Renal cortical epithelial cell (primary cell): ENCODE measurements at places on chromosomes 2 and 18.

DNA sequence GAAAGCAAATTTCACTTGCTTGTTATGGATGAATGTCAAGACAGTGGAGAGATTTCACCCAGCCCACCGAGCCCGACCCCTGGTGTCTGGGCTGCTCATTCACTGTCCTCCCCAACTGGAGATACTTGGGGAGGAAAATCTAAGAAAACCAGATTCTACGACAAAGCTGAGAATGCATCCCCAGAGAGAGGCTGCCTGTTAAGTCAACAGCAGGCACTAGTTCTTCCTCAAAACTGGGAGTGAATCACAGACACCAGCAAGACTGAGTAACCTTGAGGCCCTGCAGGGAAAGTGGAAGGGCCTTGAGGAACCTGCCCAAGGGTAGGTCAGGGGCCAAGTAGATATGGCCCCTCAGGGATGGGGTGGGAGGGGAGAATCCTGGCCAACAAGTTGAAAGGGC lies 34.2 kb upstream of the MLPH start:
- no peak for DNase-seq

GRCh38 chr2:125259451-125259850 lies 1234.4 kb downstream of the CNTNAP5 start:
- DNase-seq: no peak

GRCh38 chr2:179455172-179455524 lies 190.5 kb upstream of the SESTD1 start:
- DNase-seq: no peak

GRCh38 chr2:108971661-108972566 lies 17.1 kb downstream of the EDAR start:
- peak; percentile 94 for DNase-seq

DNA sequence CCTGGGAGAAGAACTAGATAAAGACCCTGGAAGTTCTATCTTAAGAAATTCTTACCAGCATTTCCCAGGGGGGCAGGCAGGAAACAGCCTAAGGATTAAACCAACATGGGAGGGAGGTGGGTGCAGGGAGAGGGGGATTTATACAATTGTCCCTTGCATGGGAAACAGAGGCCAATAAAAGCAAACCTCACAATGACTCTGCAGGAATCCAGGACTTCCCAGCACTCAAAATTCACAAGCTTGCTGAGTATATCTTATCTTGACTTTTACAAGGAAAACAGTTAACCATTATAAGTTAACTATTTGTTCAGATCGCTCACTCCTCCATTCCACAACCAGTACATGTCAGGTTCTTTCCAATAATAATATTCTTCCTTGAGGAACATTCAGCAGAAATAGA lies 241.3 kb downstream of the MREG start:
- DNase-seq: peak; percentile 86

GRCh38 chr2:236046715-236047114 lies 121.5 kb downstream of the GBX2 start:
- DNase-seq: no peak

- no peak for DNase-seq
Measured at GRCh38 chr2:237859082-237859433, 365 bp upstream of the RAMP1 start.

DNA sequence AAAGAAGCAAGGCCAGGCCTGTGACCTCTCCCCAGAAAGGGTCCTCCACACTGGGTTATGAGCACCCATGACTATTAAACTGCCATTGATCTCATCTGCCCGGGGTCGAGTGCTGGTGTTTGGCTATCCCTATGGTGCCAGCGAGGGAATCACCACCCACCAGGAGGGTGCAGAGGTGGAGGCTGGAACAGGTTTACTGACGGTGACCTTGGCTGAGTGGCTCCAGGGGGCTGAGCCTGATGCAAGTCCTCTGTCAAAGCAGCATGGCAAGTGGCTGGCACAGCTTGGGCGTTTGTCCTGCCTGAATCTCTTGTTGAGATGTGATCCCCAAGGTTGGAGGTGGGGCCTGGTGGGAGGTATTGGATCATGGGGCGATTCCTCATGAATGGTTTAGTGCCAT lies 196.4 kb upstream of the HDAC4 start:
- DNase-seq: no peak

DNA sequence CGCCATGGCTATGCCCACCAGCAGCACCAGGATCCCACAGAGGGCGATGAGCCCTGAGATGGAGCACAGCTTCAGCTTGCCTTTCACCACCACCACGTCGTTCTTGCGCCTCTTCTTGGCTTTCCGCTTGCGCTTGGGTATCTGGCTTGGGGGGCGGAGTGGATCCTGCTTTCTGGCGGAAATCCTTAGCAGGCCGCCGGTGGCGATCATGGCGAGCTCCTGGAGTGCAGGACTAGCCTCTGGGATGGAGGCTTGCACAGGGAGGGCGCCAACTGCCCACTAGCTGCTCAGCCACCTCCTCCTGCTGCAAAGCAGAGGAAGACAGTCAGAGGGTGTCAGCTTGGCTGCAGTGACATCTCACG lies 3.5 kb downstream of the TMEM200C start:
- no peak for DNase-seq

GRCh38 chr2:230129343-230129742 lies 60.6 kb upstream of the SLC16A14 start:
- peak; percentile 5 for DNase-seq

DNA sequence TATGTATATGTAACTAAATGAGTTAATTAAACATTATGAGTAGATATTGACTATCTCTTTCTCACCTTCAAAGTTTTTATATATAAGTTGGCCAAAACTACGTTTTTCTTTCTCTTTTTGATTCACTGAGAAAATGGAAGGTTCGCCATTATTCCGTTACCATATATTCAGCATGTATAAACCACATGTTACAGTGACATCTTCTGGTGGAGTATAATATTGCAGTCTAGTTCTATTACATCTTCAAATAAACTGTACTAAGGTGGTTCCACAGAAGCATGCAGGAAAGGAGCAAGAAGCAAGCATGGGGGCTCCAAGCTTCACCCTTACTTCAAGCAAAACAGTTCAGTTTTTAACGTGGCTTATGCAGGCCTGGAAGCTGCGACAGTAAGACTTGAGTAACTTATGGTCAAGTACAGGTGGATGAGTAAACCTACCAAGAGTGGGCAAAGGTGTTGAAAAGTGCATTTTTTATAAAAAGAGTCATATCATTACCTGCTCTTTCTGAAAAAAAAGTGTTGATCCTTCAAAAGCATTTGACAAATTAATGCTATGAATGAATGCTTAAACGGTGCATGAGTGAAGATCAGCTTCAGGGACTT lies 129.8 kb upstream of the RAB6C start:
- DNase-seq: peak; percentile 79

DNA sequence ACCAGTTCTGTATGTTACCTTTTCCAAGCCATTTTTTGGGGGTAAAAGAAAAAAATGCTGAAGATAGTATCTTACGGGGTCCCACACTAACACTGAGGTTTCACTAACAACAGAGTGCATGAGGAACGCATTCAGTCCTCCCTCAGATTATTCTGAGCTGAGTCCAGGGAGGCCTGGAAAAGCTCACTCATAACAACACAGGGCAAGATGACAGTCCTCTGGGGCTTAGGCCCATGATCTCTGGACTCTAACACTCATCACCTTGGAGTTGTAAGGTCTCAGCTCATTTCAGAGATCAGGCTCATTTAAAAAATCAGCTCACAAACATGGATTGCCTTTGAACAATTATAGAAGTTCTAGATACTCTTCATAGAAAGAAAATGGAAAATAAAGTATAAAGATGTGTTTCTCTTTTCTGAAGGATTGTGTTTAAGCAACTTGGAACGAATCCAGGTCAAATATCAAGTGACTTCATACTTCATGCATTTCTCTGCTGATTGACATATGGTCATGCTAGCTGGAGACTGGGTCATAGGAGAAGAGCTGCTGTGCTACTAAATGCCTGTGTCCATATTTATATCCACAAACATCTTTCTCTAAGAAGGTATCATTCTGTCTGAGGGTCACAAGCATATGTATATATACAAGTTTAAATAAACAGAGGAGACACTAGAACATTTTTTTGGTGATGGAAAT lies 265.8 kb downstream of the ALK start:
- no peak for DNase-seq

DNA sequence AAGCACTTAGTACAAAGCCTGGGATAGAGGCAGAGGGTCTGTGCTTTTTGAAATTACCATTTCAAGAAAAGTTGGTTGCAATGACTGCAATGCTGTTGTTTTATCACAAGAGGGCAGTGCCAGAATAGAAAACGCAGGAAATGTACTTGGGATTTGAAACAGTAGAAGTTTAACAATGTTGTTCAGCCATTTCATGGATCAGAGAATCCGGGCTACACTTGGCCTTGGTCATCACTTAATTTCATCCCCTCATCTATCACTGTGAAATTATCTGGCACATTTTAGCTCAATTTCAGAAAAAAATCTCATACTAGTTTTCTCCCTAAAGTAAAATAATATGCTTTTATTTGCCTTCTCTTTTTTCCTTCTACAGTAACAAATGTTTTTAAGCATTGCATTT lies 70.8 kb downstream of the RAPGEF4 start:
- DNase-seq: peak; percentile 68

DNA sequence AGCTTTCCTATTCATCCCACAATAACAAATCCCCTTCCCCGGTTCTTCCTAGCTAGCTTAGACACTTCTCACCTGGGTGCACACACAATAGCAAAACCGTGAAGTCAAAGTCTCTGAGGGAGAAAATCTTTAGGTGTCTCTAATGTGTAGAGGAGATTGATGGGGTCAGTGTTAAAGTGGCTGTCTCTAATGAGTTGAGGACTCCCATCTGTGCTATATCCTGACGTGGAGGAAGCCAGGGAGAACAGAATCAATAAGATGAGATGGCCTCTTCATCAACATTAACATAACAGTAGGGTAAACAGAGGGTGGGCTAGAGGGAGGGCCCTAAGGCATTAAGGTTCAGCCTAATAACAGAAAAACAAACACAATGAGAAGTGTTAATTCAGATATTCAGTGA lies 120.4 kb downstream of the SLC5A7 start:
- DNase-seq: no peak

GRCh38 chr2:189500456-189501160 lies 59.3 kb downstream of the WDR75 start:
- peak; percentile 8 for DNase-seq

DNA sequence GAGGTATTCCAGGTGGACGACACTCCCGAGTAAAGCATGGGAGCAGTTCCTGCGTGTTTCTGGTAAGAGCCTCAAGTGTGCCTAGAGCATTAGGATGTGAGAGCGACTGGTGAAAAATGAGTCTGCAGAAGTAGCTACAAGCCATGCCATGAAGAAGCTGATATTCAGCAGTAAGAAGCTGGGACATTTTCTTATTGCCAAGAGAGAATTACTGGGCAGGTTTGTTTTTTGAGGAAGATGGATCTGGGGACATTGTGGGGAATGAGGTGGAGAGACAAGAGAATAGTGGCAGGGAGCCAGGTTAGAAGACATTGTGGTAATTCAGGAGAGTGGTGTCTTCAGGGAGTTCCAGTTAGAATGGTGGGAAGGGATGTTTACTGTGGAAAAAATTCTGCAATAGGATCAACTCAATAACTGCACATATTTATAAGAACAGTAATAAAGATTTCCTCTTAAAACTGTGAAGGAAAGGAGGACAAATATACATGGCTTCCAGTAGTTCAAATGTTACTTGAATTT lies 38.2 kb downstream of the CRIM1 start:
- DNase-seq: no peak

DNA sequence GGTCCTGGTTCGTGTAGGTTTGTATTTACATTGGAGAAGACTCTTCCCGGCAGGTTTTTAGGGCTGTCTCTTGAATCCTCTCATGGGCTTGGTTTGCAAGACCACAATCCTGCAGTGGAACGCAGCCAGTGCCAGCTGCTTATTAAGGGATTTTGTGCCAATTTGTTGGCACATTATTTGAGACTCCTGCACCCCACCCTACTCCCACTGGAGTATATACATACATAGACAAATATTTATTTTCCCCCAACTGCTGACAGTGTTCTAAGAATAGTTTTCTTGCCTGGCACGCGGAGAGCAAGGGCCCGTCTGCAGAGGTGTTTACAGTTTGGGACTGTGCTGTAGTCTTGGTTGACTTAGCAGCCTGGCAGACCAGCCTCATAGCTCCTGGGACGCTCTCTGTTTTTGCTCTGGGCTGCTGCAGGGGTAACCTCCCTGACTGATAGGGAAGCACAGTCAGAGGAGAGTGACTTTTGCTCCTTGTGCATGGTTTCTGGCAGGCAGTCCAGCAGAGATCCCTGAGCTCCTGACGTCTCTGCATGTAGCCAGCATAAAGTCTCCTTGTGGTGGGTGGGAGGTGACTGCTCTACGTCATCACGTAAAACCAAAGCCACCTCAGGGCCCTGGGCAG lies 1.9 kb downstream of the LDLRAD4 start:
- DNase-seq: no peak

GRCh38 chr18:34339155-34339554 lies 114.4 kb upstream of the NOL4 start:
- DNase-seq: no peak

DNA sequence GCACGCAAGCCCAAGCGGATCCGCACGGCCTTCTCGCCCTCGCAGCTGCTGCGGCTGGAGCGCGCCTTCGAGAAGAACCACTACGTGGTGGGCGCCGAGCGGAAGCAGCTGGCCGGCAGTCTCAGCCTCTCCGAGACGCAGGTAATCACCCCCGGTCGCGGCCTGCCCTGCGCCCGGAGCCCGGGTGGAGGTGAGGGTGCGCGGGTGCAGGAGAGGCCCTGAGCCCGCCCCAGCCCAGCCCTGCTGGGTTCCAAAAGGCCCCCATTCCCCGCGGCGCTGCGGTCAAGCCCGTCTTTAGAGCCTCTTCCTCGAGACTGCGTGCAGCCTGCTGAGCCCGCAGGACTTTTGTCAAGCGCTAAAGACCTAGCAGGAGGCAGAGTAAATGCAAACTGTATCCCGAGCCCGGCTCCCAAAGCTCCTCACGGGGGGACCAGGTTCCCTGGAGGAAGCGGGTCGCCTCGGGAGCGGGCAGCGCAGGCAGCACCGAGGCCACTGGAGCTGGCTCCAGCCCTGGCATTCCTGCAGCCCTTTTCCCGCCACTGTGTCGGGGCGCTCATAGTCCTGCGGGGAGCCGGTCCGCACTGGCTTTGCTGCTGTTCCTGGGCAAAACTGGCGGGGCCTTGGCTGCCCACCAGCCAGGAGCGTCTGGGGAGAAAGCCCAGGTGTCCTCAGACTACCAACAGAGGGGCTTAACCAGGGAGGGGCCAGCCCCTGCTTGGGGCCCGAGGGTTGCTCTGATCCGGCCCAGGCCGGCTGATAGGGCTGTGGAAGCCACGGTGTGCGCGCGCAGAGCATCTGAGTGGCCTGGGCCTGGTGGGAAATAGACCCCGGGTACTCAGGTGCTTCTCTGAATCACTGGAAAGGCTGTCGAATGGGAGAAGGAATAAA lies 7.3 kb downstream of the EMX1 start:
- DNase-seq: no peak

GRCh38 chr2:17519486-17519885 lies 1.2 kb upstream of the RAD51AP2 start:
- no peak for DNase-seq
